ENCODE measurements at places on chromosomes 2 and 18.

DNA sequence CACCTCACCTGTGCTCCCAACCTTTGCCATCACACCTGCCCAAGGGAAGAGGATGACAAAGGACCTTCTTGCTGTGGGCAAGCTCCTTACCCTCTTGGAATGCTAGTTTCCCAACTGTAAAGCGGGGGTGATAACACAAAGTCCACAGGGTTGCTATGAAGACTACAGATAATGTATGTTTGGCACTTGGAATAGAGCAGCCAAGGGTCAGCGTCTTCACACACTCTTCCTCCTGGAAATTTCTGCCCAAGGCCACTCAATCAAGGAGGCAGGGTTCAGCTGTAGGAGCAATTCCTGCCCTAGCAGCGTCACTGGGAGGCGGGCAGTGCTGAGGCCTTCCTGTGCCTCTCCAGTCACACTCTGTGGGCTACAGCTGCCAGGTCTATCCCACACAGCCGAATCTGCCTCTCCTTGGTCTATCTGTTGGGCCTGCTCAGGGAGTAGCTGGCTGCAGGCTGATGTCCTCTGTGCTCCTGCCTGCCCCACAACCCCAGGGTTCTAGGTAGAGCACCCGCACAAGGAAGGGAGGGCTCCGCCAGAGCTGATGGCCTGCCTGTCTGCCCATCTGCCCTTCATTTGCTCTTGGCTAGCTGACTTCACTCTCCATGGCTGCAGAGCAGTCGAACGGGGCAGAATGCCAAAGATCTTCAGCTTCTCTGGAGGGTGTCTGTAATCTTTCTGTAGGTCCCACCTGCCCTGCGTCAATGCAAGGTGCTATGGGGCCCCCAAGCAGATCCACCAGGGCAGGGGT is 91.9 kb downstream of the MRO start:
- DNase-seq: no peak

DNA sequence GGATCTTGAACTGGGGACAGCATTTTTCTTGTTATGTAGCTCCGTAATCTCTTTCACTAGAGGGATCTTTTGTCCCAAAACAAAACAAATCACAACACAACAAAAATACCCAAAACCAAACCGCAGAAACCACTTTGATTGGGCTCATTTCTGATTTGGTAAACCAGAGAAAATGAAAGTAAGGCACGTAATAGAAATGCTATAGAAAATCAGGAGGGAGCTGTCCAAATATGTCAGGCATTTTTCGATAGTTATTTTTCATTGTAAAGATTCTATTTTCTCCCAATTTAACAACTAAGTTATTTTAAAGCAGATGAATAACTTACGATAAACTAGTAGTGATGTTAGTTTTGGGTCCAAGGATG is 406.5 kb downstream of the XIRP2 start:
- DNase-seq: no peak

DNA sequence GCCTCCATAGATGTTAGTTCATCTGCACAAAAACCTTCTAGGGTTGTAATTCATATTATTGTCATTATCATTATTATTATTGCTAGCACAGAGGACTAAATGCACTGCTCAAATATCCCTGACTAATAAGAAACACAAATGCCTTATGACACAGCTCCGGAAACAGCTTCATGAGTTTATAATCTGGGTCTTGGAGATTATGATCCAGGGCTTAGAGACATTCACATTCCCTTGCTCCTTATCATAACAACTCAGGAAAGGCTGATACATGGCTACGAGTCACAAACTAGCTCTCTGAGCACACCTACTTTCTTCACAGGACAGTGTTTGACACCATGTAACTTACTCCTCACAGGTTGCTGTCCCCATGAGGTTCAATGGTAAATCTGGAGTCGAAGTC is 102.2 kb upstream of the TTC39C start:
- no peak for DNase-seq

DNA sequence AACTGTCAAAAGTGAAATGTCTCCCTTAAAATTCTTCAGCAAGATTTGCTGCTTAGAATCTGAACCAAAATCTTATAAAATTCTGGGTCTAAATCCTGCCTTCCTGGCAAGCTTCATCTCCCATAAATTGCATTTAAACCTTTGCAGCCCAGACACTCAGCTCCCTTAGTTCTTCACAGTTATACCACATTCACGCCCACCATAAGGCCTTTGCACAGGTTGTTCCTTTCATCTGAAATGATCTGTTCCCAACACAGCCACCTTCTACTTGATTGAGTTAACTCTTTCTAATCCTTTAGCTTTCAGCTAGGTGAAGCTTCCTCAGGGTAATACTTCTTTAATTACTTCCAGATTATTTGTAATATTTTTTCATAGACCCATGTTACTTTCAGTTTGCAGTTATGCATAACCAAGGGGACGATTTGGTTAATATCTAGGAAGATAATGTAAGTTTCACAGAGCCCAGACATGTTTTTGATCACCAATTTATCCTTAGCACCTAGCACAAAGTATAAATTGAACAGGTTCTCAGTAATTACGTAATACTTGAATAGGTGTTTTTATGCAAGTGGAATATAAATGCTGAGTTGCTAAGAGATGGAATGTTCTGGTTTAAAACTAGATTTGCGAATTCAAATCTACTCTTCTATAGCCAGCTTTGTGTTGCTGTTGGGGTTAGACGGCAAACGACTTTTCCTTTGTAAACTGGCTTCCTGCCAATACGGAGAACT is 779.7 kb upstream of the PKDCC start:
- no peak for DNase-seq

DNA sequence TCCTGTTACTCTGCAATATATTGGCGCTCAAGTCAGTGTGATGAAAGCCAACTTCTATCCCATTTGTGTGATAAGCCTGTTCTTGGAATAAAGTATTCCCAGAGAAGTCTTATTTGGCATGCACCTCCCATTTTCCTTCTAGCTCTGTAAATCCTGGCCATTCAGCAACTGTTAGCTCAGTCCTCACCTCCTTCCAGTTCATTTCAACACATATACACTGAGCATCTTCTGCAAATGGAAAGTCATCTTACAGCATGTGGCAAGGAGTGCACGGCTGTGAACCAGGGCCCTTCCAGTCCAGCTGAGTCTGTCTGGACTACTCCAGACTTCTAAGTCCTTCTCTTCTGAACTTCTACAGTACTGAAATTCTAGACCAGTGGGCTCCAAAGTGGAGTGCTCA is 53.1 kb downstream of the SPATS2L start:
- DNase-seq: no peak

DNA sequence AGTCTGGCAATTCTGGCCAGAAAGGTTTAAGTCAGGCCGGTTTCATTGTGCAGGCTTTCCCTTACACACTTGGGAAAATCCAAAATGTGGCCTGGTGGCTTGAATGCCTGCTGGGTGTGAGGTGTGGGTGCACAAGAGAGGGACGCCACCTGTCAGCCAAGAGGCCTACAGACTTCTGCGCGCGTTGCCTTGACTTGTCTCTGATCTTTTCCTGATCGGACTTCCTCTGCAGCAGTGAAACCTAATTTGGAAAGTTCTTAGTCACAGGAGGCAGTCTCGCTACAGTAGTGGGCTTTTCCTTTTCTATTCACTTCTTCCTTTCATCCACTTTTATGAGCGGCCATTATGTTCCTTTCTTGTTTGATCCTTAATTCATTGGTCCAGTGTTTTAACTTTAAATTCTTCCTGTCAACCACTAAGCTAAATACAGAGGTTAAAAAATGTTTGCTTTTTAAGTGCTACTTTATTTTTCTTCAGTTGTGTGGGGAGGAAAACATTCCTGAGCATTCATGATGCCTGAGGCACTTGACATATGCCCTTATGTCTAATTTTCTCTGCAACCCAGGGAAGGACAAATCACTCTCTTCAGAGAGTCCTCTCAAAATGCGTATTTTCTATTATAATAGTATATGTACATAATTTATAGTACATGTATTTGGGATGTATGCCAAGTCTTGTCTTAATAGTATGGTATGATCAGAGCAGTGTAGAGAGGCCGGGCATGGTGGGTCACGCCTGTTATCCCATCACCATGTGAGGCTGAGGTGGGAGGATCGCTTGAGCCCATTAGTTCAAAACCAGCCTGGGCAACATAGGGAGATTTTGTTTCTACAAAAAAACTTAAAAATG is 128.9 kb downstream of the WDSUB1 start:
- DNase-seq: peak; percentile 59

- no peak for DNase-seq
Measured at GRCh38 chr2:145728511-145728910, 1208.6 kb upstream of the ZEB2 start.

DNA sequence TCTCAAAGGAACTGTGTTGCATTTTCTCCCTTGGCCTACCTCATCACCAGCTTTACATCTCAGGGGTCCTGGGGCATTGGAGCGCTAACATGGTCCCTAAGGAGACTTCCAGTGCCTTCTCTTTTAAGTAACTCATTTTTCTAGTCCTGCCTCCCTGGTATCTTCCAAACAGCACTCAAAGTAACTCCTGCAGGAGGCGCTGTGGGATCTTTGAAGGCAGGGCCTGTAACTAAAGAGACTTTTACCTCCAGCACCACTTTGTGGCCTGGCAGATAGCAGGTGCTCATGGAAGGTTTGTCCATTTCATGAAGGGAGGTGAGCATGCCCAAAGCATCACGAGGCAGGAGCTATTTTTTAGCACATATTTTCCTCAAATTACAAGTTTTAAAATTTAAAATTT is 411.0 kb upstream of the GYPC start:
- DNase-seq: no peak

DNA sequence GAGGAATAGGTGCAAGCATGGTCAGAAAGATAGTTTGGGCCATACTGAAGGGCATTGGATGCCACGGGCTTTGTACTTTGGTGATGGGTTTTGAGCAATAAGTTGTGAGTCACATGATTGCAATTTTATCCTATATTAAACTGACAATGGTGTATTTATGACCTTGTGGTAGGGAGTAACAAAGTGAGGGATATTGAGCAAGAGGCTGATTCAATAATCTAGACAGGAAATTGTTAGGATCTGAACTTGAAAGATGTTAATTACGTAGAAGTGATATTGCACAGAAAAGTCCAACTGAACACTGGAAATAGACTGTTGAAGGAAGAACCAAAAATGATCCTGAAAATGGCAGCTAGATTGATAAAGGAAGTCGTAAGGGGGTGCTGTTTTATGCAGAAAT is 46.6 kb upstream of the TCF4 start:
- peak; percentile 59 for DNase-seq

DNA sequence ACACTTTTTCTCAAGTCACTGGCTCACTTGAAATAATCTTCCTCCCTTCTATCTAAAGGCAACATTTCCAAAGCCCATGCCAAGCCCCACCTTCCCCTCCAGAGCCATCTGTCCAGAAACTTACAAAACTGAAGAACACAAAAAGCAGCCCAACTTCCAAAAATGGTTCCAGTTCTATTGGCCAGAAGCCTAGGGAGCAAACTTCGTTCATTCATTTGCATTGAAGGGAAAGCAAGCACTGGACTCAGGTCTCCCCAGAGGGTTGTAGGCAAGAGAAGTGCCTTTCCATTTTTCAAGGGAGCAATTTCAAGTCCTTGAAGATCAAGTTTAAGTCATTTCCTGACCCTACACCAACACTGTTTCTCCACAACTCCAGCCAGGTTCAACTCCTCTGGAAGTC is 585.0 kb downstream of the BCL11A start:
- no peak for DNase-seq

- DNase-seq: no peak
Measured at GRCh38 chr18:75723521-75724340, 296.2 kb upstream of the SMIM21 start.

- no peak for DNase-seq
Measured at GRCh38 chr18:36176177-36176584, 11.1 kb upstream of the MOCOS start.

DNA sequence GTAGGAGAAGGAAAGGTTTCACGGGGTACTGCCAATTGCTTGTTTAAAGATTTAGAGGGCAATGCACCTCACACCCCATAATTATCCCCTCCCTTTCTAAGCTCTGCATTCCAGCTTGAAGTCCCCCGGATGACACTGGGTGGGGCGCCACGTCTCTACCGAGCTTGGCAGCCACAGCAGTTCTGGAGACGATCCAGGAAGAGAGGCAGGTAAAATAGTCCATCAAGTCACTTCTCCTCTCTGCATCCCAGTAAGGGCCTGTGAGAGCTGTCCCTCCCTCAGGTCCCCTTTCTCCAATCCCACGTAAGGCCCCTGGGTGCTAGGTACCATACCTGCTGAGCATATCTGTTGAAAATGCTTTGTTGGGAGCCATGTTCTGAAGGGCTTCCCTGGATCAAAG is 65.7 kb downstream of the CAPN13 start:
- no peak for DNase-seq

- DNase-seq: no peak
Measured at GRCh38 chr2:187459256-187459655, 11.2 kb upstream of the CALCRL start.

- no peak for DNase-seq
Measured at GRCh38 chr2:180657054-180657453, 323.4 kb upstream of the UBE2E3 start.

- no peak for DNase-seq
Measured at GRCh38 chr18:45788861-45789260, 36.6 kb upstream of the SIGLEC15 start.

GRCh38 chr18:37721544-37722522 is 156.2 kb upstream of the CELF4 start:
- DNase-seq: no peak

DNA sequence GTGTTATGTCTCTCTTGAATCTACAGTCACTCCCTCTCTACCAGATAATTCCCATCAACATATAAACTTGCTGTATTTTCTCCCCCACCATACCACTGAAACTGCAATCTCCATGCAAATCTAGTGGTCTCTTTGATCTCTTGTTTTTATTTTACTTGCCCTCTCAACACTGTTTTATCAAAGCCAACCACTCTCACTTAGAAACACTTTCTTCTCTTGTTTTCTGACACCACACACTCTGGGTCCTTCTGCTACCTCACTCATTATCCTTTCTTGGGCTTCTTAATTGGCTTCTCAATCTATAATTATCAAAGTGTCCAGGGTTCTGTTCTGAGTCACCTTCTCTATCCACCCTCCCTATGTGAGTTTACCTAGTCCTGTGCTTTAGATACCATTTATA is 2.0 kb upstream of the MCFD2 start:
- DNase-seq: no peak

DNA sequence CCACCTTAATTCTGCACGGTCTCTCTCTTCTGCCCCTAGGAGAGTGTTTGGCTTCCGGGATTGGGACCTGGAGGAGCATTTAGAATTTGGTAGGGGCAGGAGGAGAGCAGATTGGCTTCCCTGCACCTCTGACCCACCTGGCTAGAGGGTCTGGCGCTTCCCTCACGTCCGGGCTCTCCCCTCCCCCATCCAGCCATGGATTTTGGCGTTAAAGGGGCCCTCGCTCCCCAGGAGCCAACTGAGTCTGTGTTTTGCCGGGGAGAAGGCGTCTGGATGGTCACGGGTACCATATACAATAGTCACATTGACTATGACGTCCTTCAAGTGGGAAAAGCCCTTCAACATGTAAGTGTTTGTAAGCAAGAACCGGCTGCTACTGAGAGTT is 6.6 kb downstream of the HOXD3 start:
- DNase-seq: no peak

GRCh38 chr2:179884193-179884592 is 22.8 kb upstream of the ZNF385B start:
- DNase-seq: no peak
